ENCODE measurements at places on chromosomes 12 and 14. TPM values are rescaled to one million over a fixed set of nuclear protein-coding genes. Genes with fewer than 3 reads are reported as not detected.

DNA sequence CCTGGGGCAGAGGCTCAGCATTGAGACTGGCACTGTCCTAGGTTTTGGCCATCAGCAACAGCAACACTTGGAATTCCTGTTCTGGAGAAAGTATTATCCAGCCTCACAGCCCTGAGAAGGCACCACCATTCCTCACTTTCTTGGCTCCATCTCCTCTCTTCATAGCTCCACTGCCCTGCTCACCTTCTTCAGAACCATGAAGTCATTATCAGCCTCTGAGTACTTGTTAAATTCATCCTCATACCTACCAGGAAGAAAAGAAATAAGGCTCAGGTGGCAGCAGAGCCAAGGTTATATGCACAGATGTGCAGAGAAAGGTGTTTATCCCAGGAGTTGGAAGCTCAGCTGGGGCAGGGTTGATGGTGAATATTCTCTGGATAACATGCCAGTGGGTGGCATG, 25.4 kb downstream of the KRT76 start:
- DNase-seq = no peak

DNA sequence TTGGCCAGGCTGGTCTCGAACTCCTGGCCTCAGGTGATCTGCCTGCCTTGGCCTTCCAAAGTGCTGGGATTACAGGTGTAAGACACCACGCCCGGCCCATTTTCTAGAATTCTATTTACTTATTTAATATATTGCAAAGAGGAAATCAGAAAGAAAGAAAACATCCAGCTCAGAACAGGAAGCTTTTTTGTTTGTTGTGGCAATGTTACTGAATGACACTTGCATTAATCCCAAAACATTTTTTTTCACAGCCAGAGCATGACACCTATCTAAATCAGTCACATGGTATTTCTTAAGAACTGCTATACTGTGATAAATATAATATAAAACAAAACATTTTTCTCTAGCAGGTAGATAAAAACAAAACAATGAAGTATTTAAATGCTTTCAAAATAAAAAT, 12.6 kb downstream of the CFL2 start:
- no peak for DNase-seq

GRCh38 chr12:128971802-128972201, 118.5 kb downstream of the GLT1D1 start:
- DNase-seq = no peak

DNA sequence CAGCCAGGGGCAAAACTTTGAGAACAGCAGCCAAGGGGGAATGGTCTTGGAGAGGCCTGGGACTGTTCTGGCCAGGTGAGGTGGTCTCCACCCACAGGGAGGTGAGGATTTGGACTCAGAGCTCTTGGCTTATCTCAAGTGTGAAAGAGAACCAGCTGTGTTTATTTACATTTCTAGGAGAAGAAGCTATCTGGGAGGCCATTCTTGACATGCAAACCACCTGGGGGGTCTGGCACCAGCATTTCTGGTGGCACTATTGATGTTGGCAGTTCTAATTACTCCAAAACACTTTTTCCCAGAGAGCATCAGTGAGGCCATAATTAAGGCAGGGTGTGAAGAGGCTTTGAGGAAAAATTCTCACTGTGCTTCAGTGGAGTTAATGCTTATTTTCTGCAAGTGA, 95.1 kb downstream of the CAND1 start:
- no peak for DNase-seq

DNA sequence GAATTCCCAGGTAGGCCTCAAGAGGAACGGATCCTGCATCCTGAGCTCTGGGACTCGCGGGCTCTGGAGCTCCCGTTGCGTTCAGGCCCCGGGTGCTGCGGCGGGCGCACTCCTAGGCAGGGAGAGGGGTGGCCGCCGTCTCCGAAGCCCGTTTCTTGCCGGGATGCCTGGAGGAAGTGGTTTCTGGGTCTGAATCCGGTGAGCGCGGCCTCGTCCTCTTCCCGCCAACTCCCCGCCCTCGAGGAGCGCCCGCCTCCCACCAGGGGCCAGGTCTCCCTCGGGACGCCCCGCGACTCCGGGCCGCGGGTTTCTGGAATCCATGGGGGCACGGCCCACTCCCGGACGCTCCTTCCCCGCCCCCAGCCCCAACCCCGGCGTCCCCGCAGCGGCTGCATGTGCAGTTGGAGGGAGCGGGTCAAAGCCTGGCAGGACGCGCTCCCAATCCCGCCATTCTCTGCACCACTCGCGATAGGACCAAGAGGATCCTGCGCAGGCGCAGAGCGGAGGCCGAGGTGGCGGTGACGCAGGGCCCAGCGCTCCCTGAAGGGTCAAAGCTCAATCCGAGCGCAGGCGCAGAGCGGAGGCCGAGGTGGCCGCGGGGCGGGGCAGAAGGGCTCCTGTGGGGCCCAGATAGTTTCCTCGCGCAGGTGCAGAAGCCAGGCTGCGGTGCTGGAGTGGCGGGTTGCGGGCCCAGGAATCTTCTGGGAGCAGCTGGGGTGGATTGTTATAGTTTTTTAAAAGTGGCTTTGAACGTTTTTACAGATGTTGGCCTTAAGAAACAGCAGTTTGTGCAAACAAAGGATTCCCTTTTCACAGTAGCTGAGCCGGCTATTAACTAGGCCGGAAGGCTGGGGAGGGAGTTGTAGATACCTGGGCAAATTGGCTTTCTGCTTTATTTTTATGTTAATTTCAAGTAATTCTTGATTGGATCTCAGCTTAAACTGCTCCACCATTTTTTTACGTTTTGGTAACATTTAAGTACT, 796.4 kb downstream of the AACS start:
- peak; percentile 87 for DNase-seq

- no peak for DNase-seq
Measured at GRCh38 chr12:56411781-56412639, 37.2 kb downstream of the TIMELESS start.

PYGL gene
- total RNA-seq = 78.6 TPM

COCH gene
- total RNA-seq = 1.4 TPM

VPS37B gene
- total RNA-seq = 27.1 TPM

All from aorta (tissue), 5 donors.